Astrocyte of the spinal cord (primary cell): ENCODE measurements at places on chromosomes 6 and 20.
A peak's percentile ranks its signal among the peaks of the same experiment; 100 is the strongest.

- no peak for DNase-seq
These were observed 184.5 kb downstream of the KIF16B start for GRCh38 chr20:16388731-16389130.

- DNase-seq: no peak
These were observed 222.9 kb upstream of the DEFB112 start for GRCh38 chr6:50272611-50273010.

DNA sequence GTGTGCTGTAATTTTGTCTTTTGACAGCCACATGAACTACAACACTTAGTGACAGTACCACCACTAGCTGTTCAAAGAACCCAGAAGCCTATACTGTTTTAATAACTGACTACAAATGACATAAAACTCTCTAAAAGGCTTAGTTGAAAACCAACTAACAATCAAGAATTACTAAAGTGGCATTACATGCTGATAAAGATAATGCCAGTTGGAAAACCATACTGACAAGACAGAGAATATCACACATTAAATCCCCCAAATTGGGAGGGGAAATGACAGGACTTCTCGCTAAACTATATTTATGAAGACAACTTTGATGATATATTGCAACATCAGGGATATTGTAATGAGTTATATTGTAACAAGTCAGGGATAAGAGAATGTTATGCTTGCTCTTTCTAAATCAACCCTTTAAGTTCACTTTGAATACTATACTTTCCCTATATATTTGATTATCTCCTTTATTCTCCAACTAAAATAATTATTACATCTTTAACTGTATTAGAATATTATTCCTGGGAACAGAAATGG lies 6.2 kb downstream of the NCOA5 start:
- DNase-seq: no peak

DNA sequence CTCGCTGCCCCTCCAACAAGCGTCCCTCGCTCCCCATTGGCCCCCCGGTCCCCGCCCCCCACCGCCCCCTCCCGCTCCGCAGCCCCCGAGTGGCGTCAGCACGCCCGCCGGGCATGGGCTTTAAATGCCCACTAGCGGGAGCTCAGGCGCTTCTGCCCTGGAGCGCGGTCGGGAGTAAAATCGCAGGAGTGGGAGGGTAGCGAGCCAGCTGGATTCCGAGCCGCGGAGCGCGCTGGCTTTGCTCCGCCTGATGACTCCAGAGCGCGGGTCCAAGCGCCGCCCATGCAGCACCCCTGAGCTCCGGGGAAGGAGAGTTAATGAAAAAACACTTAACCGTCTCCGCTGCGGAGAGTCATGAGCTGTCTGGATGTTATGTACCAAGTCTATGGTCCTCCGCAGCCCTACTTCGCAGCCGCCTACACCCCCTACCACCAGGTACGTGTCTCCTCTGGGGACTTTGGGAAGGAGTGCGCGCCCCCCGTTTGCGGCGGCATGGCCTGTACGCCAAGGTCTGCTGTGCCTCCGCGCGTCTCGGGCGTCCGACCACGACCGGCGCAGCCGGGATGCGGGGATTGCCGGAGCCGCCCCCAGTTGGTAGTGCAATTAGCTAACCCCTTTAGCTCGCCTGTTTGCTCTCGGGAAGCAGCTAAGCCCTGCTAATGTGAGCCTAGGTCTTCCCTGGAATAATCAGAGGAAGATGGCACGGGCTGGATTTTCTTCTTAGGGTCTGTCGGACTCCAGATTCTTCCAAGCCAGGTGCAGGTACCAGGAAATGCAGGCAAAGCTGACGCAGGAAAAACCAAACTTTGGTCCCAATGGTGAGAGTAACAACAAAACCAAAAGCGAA lies at the start of gene VGLL2:
TSS of gene VGLL2 (plus strand) at position 149 of the 847 bp plus-strand sequence. CDS start at position 355, 206 bp downstream.
- peak; percentile 29 for DNase-seq

- no peak for DNase-seq
These were observed 232.8 kb downstream of the GJA1 start for GRCh38 chr6:121668259-121668658.

GRCh38 chr20:63858393-63859165 lies 2.7 kb upstream of the ABHD16B start:
- peak; percentile 80 for DNase-seq

- DNase-seq: no peak
These were observed 78.1 kb downstream of the FIG4 start for GRCh38 chr6:109769213-109769612.

GRCh38 chr20:58592076-58592695 lies 58.9 kb upstream of the STX16 start:
- no peak for DNase-seq

DNA sequence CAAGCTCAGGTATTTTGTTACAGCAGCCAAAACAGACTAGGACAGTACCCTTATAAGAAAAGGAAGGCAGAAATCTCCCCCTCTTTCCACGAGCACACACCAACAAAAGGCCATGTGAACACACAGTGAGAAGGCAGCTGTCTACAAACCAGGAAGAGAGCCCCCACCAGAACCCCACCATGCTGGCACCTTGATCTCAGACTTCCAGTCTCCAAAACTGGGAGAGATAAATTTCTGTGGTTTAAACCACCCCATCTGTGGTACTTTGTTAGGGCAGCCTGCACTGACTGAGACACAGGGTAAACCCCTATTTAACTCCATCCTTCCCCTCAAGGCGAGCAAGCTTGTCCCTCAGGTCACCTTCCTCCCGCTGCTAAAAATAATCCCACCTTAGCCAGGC lies 475.8 kb upstream of the JARID2 start:
- no peak for DNase-seq

DNA sequence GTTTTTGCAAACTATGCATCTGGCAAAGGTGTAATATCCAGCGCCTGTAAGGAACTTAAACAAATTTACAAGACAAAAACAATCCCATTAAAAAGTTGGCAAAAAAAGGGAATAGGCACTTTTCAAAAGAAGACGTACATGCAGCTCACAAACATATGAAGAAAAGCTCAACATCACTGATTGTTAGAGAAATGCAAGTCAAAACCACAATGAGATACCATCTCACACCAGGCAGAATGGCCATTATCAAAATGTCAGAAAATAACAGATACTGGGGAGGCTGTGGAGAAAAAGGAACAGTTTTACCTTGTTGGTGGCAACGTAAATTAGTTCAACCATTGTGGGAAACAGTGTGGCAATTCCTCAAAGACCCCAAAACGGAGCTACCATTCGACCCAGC lies 54.2 kb downstream of the TSBP1 start:
- DNase-seq: no peak

DNA sequence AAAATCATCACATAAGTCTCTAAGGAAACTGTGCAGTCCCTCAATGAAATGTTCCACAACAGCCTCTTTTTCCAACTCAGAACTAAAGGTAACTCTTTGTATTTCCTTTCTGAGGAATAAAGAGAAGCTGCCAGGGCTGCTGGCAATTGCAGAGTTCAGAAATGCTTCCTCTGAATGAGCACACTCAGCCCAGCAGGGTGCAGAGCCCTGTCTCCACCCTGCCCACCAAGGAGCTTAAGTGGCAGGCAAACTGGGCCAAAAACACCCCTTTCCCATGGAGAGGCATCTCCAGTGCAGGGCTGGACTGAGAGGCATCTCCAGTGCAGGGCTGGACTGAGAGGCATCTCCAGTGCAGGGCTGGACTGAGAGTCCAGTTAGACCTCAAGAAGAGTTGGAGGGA lies 255.4 kb downstream of the GMPR start:
- DNase-seq: no peak

- no peak for DNase-seq
These were observed 159.8 kb upstream of the HCRTR2 start for GRCh38 chr6:55014321-55015088.

DNA sequence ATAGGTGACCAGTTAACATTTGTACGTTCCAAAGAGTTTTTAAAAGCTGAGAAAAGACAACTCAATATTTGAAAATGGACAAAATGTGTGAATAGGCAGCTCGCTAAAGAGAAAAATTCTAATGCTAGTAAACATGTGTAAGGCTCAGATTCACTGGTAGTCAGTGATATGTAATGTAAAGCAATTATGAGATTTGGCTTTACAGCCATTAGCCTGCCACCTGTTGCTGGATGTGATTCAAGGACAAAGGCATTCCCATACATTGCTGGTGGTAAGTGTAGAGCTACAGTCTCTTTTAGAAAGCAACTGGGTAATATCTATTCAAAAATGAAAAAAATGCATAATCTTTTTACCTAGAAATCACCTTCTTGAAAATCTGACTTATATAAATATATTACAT lies 114.3 kb downstream of the COL19A1 start:
- no peak for DNase-seq

DNA sequence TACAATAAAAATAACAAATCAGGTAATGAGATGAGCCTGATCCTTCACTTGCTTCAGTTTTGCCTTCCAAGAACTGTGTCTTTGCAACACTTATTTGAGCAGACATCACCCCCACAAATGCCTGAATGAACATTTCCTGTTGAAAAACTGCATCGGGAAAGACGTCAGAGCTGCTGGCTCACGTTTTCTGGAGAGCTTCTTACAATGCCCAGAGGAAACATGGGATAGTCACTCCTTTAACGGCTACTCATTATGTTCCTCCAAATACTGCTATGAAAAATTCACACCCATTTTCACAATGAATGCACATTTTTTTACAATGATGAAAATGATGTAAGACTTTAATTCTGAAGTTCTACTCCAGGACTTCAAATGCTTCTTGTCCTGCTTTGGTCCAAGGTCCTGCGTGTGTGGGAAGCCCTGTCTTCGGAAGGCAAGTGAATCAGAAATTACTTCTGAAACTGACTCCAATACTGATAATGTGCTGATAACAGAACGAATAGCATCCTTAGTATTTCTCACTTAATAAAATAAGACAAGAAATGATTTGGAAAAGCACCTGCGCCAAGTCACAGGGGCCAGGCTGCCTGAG lies 238.0 kb downstream of the ANKRD60 start:
- peak; percentile 84 for DNase-seq

- DNase-seq: no peak
These were observed 327.4 kb upstream of the MAP3K7 start for GRCh38 chr6:90914312-90914711.

GRCh38 chr20:63102721-63103375 lies 96.1 kb upstream of the BHLHE23 start:
- DNase-seq: no peak

DNA sequence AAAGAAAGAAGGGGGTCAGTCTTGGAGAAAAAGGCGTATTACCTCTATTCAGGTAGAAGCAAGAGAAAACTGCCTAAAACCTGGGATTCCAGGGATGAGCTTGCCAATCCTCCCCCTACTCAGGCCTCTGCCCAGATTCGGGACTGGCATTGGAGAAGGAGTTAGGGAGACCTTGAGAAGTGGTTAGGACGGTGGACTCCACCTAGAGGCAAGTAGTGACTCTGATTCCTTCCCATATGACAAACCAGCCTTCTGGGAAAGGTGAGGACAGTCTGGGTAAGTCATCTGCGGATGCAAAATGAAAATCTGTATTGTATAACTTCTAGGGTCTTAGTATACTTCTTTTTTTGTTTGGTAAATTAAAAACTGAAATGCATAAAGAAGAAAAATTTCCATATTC lies 43.8 kb downstream of the SLX4IP start:
- no peak for DNase-seq
